ENCODE measurements at places on chromosomes 7 and 10.

GRCh38 chr7:29614229-29614628 is 50.6 kb downstream of the PRR15 start:
- DNase-seq, result no peak

- DNase-seq, result no peak
These were observed 235.7 kb downstream of the AUTS2 start for GRCh38 chr7:69833964-69834363.

DNA sequence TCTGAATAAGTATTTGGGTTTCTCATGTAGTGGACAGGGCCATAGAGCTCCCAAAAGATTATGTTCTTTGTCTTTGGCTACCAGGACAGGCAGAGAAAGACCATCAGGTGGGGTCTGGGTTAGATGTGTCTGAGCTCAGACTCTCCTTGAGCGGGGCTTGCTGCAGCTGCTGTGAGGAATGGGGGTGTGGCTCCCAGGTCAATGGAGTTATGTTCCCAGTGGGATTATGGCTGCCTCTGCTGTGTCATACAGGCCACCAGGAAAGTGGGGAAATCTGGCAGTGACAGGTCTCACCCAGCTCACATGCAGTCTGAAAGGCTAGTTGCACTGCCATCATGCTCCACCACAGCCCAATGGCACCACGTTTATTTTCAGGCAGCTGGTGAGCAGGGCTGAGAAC is 97.0 kb upstream of the FERD3L start:
- no peak for DNase-seq

- DNase-seq, result no peak
These were observed 145.6 kb downstream of the BAMBI start for GRCh38 chr10:28822719-28823464.

DNA sequence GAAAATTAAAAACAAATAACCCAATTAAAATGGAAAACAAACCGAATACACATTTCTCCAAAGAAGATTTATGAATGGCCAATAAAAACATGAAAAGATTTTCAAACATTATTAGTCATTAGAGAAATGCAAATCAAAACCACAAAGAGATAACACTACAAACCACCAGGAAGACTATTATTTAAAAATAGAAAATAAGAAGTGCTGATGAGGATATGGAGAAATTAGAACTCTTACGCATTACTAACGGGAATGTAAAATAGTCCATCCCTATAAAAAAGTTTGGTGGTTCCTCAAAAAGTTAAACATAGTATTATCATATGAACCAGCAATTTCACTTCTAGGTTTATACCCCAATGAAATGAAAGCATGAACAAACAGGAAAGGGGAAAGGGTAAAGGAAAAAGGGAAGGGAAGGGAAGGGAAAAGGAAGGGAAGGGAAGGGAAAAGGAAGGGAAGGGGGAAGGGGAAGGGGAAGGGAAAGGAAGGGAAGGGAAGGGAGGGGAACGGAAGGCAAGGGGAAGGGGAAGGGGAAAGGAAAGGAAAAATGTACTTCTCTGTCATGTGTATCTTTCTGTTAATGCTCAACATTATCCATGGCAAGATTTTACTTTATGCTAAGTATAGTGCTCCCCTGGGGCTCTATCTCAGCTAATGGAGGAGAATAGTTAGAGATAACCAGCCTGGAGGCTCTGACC is 125.3 kb upstream of the RSU1 start:
- DNase-seq, result no peak

DNA sequence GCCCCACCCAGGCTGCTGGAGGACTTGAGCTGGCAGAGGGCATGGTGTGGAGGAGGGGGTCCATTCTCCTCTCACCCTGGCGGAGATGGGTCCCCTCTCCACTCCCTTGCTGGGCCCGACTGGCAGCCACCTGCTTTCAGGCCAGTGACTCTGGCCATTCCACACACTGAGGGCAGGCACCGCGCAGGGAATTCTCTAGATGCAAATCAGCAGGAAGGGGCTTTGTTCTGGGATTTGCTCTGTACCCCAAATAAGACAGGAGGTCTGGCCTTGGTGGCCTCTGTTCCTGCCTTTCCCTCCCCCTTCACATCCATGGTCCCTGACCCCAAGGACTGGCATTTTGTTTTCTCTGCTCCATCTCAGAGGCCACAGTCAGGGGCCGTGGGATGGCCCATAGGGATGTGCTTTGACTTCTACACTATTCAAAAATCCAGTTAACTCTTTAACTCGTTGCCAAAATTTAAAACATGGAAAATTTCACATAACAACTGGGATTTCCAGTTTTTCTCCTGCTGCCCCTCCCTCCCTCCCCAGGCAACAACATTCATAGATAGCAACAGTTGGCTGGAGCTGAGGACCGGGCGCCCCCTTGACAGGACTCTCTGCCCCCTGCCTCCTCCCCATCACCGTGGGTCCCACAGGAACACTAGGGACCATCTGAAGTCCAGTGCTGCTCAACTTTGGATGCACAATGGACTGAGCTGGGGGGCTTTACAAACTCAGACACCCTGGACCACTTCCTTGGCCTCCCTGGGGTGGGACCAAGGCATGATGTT is 33.9 kb downstream of the PPIF start:
- peak; percentile 14 for DNase-seq

- no peak for DNase-seq
These were observed 15.0 kb downstream of the MIOS start for GRCh38 chr7:7581531-7582179.

DNA sequence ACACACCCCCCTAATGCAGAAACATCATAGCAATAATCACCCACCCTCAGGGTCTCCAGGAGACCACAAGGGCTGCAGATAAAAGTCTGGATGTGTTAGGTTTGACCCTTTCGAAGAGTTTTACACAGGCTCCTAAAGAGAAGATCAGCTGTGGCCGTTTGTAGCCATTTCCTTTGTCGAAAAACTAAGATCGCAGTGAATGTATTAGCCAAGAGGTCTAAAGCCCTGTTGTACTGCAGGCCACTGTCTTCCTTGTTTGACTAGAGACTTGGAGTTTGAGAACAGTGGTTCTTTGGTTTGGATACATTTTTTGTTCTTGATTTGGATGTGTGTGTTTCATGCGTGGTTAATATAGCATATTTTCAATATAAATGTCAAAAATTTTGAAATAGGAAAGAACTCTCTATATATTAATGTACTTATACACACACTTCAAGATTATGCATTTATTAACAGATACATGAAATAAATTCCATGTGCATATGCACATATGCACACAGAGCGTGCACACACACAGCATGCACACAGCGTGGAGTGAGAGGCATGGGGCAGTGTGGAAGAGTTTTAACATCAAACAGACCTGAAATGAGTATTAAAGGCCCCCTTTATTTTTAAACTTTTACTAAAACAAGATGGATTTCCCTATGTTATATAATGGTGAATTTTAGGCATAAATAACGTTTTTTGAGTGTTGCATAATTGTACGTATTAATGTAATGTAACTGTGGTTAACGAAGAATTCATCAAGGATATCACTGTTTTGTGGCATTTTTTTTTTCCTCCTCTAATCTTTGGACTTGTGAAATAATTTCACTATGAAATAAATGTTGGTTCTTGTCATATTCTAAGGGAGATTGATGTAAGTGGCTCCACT is 2.2 kb downstream of the IKZF1 start:
- no peak for DNase-seq

DNA sequence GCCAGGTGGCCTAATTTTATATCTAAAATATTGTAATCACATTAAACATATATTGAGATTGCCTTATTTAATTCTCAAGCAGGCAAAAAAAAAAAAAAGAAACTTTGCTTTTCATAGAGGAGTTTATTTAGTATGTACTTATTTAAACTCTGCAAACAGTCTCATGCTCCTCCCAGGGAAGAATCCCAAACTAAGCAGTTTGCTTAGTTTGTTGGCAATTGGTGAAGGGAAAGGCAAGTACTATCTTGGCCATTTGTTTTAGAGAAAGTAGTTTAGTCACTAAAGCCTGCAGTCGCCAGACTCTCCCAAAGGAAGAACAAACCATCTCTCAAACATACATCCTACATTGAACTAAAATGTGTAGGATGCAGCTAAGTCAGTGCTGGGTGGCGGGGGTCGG is 226.8 kb downstream of the CDC14C start:
- DNase-seq, result no peak

All from frontal cortex (tissue), 4 donors.